Spinal cord (tissue), 10 donors: ENCODE measurements at places on chromosomes 3 and 15.

- no peak for DNase-seq
These were observed 89.6 kb downstream of the AAGAB start for GRCh38 chr15:67164811-67165253.

DNA sequence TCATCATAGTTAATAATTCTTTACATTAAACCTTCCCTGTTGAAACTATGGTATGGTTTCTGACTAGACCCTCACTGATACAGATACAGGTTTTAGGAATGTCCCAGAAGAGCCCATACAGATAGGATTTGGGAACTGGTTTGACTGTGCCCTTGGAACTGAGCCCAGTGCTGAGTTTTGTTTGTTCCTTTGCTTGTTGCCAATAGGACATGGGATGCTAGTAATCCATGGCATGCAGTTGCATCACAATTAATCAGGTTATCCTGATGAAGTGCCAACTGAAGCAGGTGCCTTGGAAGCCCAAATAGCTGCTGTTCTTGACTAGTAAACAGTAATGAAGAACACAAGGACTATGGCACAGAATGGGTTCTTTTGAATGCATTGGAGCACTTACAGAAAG lies 230.6 kb downstream of the NEK10 start:
- no peak for DNase-seq

GRCh38 chr3:47348411-47349154 lies 32.2 kb upstream of the PTPN23 start:
- no peak for DNase-seq

DNA sequence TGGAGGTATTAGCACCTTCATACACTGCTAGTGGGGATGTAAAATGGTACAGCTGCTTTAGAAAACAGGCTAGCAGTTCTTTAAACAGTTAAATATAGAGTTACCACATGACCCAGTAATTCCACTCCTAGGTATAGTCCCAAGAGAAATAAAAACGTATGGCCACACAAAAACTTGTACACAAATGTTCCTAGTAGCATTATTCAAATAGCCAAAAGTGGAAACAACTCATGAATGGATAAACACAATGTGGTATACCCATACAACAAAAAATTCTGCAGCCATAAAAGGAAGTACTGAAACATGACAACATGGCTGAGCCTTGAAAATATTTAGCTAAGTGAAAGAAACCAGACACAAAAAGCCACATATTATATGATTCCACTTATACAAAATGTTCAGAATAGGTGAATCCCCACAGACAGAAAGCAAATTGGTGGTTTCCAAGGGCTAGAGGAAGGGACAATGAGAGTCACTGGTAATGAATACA lies 40.8 kb upstream of the KLF13 start:
- no peak for DNase-seq

DNA sequence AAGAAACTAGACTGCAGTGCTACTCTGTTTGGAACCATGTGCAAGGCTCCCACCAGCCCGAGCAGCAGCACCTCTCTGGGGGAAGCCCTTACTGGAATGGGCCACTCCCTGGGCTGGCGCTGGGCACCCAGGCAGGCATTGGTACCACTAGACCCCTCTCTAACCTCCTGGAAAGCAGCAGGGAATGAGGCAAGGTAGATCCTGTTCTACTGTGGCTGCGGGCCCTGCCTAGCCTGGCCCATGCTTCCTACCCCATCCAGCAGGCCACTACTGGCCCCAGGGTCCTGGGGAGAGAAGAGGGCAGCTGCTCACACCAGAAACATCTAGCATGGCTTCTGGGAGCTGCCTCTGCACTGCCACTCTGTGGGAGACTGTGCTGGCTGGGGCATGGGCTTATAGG lies 44.8 kb downstream of the MESD start:
- DNase-seq = no peak

DNA sequence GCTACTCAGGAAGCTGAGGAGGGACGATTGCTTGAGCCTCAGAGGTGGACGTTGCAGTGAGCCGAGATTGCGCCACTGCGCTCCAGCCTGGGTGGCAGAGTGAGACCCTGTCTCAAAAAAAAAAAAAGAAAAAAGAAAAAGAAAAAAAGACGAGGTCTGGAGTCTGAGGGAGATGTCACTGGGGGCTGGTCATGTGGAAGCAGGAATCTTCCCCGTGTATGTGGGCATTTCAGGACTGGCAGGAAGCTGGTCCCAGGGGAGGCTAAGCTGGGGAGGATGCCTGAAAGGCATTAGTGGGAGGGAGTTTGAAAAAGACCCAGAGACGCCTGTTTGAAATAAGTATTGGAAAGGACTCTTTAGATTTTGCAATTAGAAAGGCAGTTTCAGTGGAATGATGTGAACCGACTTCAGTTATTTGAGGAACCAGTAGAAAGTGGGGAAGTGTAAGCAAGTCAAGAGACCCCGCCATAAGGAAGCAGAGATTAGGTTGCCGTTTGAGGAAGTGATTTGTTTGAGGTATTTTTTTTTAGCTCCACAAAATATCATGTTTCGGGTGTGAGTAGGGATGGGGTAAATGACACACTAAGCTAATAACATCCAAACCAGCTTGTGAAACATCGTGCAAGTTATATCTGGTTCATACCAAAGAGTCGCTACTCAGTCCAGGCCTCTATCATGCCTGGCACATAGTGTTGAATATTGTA lies 55.5 kb downstream of the ST6GAL1 start:
- DNase-seq = no peak

GRCh38 chr3:17070161-17070959 lies 185.6 kb downstream of the PLCL2 start:
- peak; percentile 53 for DNase-seq

- DNase-seq = no peak
These were observed 56.4 kb downstream of the PLAAT1 start for GRCh38 chr3:193297421-193297820.

DNA sequence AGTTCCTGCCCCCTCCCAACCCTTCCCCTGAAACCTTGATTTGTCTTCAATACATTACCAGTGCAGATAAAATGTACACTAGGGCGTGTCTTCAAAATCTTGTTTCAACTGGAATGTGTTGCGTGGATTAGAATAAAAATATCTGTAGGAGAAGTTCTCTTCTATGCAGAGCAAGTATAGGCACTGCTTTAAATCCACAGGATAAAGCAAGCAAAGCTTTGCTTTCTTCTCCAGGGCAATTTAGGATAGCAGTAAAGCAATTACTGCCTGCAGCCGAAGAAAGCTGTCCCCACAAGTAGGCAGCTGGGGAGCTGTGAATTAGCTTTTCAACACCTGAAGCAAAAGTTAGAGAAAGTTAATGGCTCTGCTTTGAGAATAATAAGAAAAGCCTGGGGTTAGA lies 329.7 kb upstream of the KCNMB2 start:
- DNase-seq = no peak
